G401 (cell line): ENCODE measurements at places on chromosomes 4 and X. TPM values are rescaled to one million over a fixed set of nuclear protein-coding genes. Genes with fewer than 3 reads are reported as not detected.

DNA sequence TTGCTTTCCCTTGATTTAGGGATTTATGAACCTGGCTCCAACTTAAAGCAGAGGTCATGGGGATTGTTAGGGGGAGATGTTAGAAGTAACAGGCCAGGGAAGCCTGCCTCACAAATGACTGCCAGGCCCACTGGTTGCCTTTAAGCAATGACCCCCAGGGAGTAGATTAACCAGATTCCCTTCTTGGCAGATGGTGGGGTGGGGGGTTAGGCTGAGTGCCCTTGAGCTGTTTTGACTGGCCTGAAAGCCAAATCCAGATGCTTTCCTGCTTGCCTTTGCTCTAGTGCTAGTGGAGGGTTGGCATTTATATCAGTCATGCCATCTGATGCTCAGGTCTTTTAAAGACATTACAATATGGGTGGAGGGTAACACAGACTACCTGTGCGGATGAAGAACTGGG is 128.1 kb downstream of the TMEM164 start:
- no peak for DNase-seq

- no peak for DNase-seq
These were observed 74.7 kb upstream of the IL13RA1 start for GRCh38 chrX:118652717-118653116.

DNA sequence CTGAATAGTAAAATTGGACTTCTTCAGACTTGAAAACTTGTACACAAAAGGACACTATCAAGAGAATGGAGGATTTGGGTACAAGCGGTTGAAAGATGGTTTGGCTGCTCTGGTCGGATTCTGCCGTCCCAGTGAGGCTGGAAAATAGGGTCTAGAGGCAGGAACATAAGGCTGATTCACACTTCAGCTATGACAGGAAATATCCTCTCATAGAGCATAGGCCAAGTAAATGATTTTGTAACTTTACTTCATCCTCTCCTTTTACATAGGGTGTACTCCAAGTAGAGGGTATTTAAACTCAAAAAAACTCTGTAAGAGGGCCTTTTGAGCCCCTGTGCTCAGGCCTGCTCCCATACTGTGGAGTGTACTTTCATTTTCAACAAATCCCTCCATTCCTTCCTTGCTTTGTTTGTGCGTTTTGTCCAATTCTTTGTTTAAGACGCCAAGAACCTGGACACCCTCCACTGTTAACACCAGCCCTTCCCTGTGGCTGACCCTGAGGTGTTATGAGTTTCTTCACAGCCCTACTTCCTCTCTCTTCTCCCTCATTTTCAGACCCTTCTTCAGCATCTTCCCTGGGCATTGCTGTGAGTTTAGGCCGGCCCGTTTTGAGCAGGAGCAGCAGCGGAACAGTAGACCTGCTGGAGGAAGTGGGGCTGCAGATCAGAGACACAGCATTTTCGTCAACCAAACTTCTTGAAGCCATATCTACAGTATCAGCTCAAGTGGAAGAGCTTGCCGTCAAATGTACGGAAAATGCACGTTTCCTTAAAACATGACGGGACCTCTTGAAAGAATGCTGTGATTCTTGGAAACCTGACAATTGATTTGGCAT is 7.2 kb downstream of the PGAM4 start:
- no peak for DNase-seq

- no peak for DNase-seq
These were observed 12.5 kb downstream of the MOB1B start for GRCh38 chr4:70914631-70915030.

DNA sequence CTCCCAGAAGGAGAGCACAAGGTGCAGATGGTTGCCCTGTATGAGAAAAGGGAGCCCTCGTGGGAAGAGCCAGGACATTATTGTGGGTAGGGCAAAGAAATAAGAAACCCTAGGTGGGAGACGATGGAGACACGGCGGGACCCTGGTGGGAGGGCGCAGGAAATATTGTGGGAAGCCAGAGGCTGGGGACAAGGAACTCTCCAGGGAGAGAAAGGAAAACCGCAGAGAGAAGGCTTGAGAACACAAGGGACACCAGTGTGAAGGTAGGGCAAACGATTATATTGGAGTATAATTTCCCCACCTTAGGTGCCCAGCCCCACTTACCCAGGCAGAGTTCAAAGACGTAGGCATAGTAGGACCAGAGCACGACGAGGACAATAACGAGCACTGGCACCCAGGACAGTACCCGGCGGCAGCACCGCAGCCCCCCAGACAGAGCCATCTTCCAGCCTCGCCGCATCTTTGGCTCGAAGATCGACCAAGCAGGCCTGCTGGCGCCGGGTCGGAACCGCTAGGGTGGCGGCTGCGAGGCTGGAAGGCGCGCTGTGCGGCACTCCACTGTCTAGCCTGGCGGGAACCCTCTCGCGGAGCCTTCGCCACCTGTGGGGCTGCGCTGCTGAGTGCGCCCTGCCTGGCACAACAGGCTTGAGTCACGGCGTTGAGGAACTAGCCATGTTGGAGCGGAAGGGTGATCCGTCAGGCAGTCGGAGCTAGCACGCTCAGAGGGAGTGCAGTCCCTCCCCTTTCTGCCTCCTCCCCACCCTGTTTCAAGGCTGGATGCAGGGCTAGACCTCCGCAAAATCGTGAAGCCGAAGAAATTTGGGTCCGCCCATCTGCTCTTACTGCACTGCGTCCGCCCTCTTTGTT is at the start of gene ZDHHC15:
TSS of gene ZDHHC15 (minus strand) at position 473 of the 867 bp plus-strand sequence. CDS start at position 460, 13 bp downstream.
- DNase-seq = peak; percentile 75

Gene TNMD
- total RNA-seq = 3.6 TPM in 1 of 2 replicates, not detected in the other
